ENCODE measurements at places on chromosomes 7 and 10.

DNA sequence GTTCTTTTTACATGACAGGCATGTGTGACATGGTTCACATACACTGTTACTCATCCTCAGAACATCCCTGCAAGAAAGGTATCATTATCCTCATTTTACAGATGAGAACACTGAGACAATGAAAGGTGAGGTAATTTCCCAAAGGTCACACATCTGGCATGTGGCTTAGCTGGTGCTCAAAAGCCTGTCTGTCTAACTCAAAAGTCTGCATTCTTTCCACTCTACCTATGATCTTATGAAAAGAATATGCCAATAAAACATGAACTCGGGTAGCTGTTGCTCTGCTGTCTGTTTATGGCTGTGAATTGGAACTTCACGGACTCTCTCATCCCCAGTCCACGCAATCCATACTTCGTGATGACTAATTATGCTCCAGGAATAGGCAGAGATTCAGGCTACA lies 79.0 kb upstream of the ODAD2 start:
- DNase-seq: no peak

DNA sequence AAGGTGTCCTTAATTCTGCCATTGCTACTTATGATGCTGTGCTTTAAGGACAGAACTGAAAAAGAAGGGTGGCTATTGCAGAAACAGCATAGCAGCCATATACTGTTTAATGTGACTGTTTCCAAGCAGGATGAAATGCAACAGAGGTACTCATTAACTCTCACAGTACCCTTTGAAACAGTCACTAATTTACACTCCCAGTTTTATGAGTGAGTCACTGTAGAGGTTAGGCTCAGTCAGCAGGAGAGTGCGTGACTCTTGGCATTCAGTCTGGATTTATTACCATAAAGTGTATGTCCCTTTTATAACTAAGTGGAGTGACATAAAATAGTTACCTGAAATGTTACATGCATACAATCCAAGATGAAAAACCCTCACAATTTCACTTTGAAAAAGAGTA lies 27.7 kb downstream of the ALDH18A1 start:
- DNase-seq: no peak

GRCh38 chr10:88848499-88848898 lies 3.1 kb downstream of the ANKRD22 start:
- DNase-seq: no peak

DNA sequence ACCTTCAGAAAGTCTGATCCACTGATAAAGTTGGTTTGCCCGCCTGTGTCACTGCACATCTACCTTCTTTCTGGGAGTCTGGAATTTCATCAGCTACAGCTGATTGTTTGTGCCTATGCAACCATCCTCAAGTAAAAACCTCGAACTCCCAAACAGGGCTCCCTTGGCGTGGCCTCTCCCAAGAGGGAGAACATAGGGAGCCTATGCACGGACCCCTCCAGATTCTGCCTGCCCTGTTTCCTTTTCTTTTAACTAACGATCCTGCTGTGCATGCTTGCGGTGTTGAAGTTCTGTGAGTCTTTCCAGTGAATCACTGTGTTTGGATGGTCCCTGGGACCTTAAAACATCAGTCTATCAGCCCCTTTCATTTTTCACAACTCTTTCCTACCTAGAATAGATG lies 226.9 kb upstream of the SEMA3D start:
- DNase-seq: no peak

DNA sequence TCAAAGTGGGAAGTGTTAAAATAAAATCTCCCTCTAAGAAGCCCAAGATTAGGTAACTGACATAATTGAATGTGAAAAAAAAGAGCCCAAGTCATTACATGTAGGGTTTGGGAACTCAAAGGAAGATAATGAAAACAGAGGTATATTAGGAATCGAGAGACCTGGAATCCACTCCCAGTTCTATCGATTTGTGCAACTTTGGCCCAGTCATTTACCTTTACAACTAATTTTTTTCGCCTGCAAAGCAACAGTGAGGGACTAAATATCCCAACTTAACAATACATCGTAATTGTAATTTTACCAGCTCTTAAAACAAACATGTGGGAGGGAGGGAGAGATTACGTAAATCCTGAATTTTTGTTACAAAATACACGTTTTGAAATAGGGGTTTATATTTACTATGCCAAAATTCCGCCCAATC lies 1.4 kb downstream of the MINDY3 start:
- DNase-seq: no peak

GRCh38 chr10:71138166-71138830 lies 74.1 kb upstream of the UNC5B start:
- DNase-seq: peak; percentile 10

DNA sequence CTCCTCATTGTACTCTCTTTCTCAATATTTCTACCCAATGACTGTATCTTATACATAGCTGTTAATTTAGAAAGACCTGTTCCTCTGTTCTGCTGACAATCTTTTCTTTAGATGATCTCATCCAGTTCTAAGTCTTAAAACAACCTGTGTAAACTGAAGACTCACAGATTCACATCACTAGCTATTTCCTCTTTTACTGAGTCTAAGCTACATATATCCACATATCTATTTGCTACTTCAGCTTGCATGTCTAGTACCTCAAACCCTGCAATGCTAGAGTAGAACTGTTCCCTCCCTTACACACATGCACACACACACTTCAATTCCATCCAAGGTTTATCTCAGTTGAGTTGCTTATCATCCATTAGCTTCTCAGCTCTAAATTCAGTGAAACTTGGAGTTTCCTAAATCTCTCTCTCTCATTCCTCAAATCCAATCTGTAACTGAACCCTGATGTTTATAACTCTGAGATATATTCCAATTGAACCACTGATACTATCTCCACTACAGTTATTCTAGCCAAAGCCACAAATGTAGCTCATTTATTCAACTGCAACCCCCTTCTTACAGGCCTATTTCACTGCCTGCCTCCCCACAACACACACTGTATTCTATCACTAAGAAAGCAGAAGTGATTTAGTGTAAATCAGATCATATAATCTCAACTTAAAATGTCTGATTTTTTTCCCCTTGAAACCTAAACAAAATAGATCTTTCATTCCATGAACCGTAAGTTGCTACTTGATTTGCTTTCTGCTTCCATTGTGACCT lies 1036.8 kb upstream of the POT1 start:
- no peak for DNase-seq

DNA sequence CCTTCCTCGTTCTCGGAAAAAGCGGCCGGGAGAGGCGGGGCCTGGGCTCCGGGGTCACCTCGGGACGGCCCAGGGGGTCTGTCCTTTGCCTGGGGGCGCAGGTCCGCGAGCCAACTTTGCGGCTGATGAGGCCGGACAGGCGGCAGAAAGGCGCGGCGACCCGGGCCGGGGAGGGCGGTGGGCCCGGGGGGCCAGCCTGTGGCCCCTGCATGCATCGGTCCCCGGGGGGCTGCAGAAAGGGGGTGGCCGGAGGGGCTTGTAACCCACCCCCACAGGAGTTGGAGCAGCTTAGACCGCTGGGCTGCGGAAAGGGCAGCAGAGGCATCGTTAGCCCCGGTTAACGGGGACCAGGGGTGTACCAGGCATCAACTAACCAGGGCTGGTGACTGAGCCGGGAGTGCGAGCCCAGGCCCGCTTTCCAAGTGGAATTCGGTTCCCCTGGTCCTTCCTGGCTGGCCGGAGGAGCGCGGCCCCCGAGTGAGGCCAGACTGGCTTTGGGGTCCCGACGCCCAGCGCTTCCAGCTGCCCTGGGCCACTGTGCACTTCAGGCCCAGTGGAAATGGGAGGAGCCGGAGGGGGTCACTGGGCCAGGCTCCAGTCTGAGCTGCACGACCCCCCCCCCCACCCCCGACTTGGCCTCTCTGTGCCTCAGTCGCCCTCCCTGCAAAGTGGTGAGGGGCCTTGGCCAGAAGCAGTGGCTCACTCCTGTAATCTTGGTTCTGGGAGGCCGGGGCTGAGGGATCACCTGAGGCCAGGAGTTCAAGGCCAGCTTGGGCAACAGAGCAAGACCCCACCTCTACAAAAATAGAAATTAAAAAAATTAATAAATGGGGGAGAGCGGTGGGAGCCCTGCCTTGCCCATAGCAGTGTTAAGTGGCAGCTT lies 919 bp downstream of the SLC29A4 start:
- DNase-seq: no peak

DNA sequence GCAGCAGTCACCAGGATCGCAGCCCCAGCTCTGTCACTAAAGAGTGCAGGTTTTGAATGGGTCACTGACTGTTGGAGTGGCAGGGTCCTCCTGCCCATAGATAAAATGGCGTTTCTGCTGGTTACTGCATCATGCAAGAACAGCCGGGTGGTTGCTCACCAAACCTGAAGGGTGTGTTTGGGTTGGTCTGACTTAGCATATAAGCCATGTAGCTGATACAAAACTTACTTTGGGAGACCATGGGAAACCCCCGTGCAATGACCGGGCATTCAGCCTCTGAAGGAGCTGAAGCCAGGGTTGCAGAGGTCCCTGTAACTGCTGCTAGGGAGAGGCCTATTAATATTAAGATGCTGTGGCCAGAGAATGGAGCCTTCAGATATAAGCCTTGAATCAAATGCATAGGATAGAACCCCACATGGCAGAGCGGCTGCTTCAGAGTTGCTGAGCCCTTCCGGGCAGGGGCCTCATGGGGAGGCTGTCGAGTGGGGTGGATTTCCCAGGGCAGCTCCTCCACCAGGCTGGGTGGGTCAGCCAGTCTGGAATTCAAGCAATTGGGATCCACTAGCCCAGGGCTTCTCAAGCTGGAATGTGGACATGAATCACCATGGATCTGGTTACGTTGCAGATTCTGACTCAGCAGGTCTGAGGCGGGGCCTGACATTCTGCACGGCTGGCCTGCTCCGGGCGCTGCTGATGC lies 70.9 kb upstream of the CTBP2 start:
- no peak for DNase-seq

GRCh38 chr10:99709480-99710229 lies 22.3 kb downstream of the COX15 start:
- DNase-seq: no peak

DNA sequence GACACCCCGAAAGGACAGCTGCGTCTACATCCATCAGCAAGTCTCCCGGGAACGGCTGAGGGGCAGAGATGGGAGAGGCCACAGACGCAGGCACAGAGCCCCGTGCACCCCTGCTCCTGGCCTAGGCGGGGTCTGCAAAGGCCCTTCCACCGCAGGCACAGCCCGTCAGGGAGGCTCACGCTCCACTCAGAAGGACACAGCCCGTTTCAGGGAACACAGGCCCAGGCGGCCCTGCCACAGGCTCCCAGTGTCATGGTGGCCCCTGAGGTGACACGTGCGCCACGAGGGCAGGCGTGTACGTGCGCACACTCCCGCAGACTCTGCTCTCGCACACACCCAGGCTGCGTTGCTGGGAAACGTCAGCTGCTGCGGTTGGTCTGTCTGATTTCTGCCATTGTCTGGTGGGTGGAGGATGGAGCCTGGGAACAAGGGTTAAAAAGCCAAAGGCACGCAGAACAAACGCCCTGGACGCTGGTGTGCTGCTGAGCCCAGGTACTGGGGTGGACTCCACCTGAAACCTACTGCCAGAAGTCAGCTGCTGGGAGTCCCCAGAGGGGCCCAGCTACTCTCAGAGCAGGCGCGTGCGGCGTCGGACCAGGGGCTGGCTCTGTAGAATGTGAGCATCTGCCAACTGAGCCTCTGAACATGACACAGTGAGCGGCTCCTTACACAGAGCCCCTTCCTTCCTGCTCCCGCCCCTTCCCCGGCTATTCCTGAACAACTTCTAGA lies 13.1 kb downstream of the GPER1 start:
- DNase-seq: peak; percentile 63

- no peak for DNase-seq
Measured at GRCh38 chr7:130521258-130521951, 29.5 kb downstream of the MEST start.

DNA sequence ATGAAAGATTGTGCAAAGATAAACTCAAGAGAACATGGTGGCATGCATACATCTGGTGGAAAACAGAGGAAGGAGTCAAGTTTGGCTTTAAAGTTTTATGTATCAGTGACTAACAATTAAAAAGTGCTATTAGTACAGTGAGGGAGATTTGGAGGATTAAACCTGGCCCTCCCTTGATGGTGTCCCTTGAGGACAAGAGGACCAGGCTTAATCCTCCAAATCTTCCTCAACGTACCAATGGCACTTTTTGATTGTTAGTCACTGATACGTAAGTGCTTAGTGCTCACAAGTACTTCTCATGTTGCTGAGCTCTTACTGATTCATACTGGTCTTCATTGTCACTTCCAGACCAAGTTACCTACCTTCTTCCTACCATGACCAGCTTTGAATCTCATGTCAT lies 47.2 kb upstream of the SEMA3E start:
- no peak for DNase-seq

- no peak for DNase-seq
Measured at GRCh38 chr7:33210958-33211357, 81.6 kb downstream of the BBS9 start.

GRCh38 chr7:26160896-26161295 lies 8.9 kb downstream of the NFE2L3 start:
- no peak for DNase-seq

DNA sequence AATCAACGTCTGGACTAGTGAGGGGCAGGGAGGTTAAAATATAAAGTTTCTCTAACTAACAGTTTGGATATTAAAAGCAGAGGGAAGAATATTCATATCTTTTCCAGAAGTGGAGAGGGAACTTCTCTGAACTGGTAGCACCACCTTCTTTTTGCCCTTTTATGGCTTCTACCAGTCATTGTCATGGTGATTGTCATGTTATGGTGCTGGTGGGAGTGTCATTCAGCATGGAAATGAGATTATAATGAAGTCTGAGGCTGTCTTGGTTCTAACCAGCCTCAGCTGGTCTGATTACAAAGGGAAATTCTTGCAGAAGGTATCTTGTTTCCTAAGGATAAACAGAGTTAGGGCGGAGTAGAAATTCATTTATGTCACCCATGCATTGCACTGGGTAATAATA lies 523.8 kb downstream of the ZWINT start:
- DNase-seq: no peak

- DNase-seq: no peak
Measured at GRCh38 chr10:29048506-29048905, 240.4 kb upstream of the LYZL1 start.

DNA sequence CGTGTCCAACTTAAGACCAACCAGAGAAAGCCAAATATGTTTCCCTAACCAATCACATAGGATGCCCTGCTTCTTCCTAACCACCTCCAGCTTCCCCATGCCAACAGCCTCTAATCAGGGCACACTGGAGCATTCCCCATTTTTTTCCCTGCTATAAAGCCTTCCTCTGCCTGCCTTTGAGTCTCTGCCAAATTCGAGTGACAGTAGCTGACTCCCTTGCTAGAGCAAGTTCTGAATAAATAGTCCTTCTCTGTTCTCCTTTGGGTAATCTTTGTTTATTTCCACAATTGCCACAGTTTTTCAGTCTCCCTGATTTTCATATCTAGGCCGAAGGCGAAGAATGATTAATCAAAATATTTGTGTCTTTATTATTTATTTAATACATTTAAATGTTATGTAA lies 96.7 kb downstream of the ANLN start:
- DNase-seq: no peak

DNA sequence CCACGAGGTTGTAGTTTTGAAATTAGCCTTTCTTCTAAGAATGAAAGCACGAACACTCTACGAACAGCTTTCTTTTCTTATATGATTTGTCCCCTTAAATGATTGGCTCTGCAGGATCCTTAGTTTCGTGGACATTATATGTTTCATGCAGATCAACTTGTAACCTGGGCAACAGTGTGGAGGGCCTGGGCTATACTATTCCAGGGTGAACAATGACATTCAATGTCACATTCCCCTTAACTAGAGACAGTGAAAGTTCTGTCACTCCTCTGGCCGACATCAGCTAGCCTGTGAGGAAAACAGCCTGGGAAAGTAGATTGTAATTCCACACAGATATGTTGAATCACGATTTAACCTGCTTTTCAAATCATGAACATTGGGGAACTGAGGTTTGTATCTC lies 23.4 kb downstream of the TAS2R16 start:
- no peak for DNase-seq
